Astrocyte (in vitro differentiated cells and primary cell): ENCODE measurements at places on chromosomes 7 and 10.
A peak's percentile ranks its signal among the peaks of the same experiment; 100 is the strongest.

DNA sequence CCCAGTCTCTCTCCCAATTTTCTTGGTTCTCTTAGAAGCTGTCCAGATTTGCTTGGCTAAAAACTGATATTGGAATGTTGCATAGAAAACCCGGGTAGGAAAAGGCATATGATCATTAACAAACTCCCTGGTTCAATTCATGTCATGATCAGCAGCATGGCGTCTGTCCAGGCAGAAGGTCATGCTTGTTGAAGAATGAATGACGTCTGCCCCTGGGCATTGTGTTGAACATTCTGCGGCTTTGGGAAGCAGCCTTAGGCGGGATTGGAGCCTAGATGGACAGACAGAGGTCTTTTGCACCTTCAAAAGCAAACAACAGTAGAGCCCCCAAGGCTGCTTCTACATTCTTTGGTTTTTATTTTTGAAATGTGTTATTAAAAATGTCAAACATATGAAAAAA, 7.7 kb upstream of the MINDY3 start:
- no peak for DNase-seq

GRCh38 chr10:73310475-73310874, 48.2 kb downstream of the CFAP70 start:
- DNase-seq = no peak

- DNase-seq = peak; percentile 52
These were observed 79.5 kb upstream of the LEP start for GRCh38 chr7:128161466-128162125.

DNA sequence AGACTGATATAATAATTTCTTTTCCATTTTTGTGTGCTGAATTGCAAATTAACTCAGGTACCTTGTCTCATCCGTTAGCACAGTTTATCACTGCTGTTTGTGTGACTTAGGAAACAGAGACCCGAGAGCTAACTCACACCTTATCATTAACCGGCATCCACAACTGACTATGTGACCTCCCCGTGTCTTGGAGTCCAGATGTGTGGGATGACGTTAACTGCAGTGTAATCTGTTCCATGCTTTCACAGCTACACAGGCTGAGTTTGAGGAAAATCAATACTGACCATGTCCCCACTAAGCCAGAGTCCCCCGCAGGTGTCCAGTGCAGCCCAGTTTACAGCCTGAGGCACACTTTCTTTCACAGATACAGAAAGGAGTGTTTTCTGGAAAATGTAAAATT, 154.7 kb downstream of the COBL start:
- DNase-seq = no peak

GRCh38 chr10:102791754-102792395, 45.3 kb downstream of the CYP17A1 start:
- no peak for DNase-seq
